ENCODE measurements at places on chromosomes 2 and 18.

- DNase-seq = no peak
Measured at GRCh38 chr2:240655931-240656886, 26.5 kb downstream of the AQP12B start.

DNA sequence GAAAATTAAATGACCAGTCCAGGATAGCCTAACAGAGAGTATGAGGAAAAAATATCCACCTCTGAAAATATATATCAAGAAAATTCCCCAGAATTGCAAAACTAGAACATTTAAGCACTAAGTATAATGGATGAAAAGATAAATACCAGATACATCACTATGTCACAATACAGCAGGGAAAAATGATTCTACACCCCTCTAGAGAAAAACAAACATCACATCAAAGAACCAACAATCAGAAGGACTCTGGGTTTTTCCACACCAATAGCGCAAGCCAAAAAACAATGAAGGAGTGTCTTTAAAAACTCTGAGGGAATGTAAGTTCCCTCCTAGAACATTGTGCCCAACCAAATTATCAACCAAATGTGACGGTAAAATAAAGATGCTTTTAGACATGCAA lies 13.7 kb downstream of the BUB1 start:
- no peak for DNase-seq

DNA sequence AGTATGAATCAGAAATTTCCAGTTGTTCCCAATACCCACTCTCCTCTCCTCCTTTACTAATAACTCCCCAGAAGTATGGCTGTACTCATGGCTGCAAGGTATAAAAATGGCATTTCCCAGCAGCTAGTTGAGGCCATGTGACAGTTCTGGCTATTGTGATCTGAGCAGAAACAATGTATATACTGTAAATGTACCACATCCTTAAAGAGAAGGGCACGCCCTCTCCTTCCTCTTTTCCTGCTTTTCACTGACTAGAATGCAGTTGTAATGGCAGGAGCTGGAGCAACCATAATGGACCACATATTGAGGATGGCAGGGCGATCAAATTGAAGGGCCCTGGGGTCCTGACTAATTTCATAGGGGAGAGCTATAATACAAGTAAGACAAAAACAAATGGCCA lies 211.2 kb downstream of the TNS1 start:
- DNase-seq = no peak

DNA sequence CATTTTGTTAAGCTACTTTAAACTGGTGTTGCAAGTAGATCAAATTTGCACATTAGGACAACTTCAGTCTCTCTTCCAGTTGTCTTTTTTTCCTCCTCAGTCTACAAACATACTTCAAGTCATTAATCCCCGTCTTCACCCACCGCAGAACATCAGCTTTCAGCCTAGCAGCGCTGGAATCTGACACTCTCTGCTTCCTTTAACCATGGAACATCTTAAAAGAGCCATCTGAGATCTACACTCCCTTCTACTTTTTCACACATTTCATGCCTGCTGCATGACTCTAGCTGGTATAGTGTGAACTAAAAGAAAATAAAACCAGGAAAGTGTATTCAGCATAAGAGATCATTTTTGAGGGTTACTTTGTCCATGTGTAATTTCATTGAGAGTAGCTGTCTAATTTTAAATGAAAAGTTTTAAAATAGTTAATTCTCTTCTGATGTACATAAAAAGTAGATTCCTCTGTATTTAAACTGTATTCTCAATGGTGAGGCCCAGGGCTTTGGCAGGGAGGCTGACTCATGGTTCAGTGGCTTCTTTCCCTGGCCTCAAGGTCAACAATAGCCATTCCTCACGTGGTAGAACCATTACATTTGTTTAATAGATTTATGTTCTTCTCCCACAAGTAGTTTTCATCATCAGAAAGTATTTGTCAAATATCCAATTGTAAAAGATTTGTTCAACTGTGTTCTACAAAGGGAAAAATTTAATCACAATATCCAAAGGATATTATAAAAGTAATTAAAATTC lies 16.5 kb downstream of the SGPP2 start:
- no peak for DNase-seq

- DNase-seq = no peak
Measured at GRCh38 chr2:179569831-179570233, 291.6 kb downstream of the ZNF385B start.

GRCh38 chr2:232540441-232541041 lies 1.0 kb downstream of the CHRNG start:
- no peak for DNase-seq

DNA sequence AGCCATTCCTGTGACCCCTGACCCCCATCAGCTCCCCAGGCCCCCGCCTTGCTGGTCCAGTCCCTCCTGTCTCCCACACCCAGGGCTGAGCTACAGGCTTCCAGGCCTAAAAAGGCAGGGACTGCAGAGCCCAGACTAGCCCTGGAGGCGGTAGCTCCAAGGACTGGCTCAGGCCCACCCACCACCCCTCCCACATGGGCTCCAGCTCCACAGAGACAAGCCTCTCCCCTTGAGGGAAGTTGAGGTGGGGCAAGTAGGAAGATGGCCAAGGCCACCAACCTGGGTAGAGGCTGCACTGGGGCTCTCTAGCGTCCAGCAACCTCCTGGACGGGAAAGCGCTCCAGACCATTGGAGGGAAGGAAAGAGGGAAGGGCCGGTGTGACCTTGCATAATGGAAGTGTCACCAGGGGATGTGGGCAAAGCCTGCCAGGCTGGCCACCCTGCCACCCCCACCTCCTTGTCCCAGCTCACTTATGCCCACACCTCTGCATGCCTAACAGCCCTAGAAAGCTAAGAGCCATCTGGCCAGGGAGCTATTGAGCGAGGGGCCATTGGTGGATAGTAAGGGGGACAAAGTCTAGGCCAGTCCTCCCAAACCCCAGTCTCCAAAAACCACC lies 63.1 kb downstream of the TNS1 start:
- no peak for DNase-seq

DNA sequence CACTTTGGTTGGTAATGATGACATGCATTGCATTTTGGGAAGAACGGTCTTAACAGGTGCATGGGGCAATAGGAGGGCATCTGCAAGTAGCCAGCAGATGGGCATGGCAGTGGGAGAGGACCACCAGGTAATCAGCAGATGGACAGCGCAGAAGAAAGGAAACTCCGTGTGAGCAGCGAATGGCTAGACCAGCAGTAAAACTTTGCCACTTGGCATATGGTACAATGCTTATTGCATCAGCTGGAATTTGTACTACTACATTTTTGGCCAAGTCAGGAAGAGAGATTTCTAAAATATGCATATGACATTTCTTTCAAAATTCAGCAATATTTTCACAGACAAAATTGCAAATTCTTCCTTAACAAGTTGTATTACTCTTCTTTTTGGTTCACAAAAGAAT lies 768.5 kb downstream of the LRP1B start:
- no peak for DNase-seq

- peak; percentile 70 for DNase-seq
Measured at GRCh38 chr2:237512774-237513466, 25.9 kb downstream of the MLPH start.

- DNase-seq = peak; percentile 17
Measured at GRCh38 chr2:33598561-33599174, 431 bp downstream of the FAM98A start.

GRCh38 chr2:25566694-25567093 lies 106.7 kb downstream of the DTNB start:
- DNase-seq = no peak

GRCh38 chr2:207561386-207562080 lies 31.8 kb downstream of the CREB1 start:
- no peak for DNase-seq

DNA sequence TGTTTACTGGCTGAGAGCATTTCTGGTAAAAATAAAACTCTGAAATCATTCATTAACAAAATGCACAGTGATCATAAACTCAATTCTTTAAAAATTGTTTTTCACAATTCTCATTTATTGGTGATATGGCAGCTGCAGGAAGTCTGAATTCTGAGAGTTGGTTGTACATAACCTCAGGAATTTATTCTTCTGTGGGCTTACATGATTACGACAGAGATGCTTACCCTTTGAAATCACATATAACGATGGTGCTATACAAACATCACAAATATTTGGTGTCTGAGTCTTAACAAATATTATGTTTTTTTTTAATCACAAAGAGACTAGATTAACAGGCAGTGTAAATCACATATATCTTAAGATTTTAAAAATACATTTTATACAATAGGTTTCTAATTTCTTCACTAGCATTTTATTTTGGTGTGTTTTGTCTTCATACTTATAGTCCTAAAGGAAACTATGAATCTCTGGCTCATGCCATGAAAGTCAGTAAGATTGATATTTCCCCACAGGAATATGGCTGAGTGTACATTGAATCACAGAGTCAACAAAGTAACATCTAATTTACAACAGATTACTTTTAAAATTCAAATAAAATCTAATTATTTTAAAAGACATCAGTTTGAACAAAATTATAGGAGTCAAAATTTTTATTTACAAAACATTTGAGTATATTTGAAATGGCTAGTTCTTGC lies 318.8 kb upstream of the THUMPD2 start:
- no peak for DNase-seq

- peak; percentile 17 for DNase-seq
Measured at GRCh38 chr2:168758970-168759820, 43.2 kb upstream of the NOSTRIN start.

GRCh38 chr18:22188559-22189267 lies 19.3 kb downstream of the GATA6 start:
- DNase-seq = no peak

DNA sequence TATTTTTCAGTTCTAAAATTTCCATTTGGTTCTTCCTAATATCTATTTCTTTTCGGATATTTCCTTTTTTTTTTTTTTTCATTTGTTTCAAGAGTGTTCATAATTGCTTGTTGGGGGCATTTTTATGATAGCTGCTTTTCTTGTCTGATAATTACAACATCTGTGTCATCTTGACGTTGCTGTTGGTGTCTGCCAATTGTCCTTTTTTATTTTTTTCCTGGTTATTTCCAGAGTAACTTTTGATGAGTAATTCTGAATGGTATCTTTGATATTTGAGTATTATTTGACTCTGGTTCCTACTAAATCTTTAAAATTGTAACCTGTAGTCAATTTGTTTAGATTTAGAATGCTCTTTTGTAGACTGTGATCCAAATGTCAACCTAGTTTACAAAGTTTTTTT lies 51.3 kb upstream of the CHRNA1 start:
- no peak for DNase-seq

DNA sequence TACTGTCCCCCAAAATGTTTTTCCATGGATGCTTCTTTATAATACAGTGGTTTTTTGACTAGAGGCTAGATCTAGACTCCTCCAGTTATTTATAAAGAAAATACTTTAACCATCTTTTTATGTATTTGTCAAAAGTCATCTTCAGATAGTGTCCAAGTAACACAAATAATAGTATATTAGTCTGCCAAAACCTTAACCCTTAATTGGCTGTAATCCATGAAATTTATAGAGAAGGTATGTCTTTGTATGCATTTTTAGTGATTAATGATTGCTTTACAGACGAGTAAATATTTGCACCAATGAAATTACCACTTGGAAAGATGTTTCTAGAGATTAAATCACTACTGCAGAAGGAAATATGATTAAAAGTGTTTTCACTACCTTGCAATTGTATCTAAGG lies 451.8 kb upstream of the NRXN1 start:
- no peak for DNase-seq

DNA sequence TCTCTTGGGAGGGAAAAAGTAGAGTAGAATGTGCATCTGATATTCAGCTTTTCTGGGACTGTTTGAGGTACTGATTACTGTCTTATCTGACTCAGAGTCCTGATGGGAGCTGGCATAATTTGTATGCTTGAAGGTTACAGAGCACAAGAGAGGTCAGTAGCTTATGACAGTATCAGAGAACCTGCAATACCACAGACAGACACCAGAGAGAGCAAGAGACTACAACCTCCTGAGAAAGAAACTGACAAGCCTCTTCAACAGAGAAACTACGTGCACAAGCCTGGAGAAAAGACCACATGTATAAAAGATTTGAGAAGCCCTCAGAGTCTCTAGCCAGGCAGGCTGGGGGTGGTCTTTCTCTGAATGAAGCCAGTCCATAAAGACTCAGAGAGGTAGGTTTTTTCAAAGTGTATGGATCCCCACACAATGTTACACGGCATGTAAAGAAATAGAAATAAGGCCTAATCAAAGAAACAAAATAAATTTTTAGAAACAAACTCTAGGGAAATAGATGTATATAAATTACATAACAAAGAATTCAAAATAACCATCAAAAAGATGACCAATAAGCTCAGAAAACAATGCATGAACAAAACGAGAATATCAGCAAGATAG lies 568.3 kb downstream of the LRRTM4 start:
- no peak for DNase-seq

GRCh38 chr18:75698861-75699260 lies 271.4 kb upstream of the SMIM21 start:
- DNase-seq = no peak

- DNase-seq = no peak
Measured at GRCh38 chr2:190023860-190024259, 38.7 kb downstream of the MSTN start.

DNA sequence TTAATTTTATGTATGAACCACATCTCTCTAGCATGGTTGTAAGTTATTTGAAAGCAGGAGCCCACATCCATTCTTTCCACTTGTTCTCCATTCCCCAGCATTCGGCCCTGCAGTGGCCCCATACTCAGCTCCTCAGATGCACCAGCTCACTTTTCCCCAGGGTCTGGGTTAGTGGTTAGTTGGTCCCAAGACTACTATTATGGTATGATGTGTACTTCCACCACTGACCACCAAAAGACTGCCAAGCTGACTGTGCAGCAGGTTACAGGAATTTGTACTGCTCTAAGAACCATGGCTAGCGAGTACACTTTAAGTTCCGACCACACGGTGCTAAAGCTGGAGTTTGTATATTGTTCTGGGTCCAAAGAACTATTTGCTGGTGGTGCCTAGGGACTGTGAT lies 413.6 kb upstream of the TCF4 start:
- DNase-seq = no peak

- no peak for DNase-seq
Measured at GRCh38 chr18:55863876-55864275, 275.9 kb upstream of the TCF4 start.

DNA sequence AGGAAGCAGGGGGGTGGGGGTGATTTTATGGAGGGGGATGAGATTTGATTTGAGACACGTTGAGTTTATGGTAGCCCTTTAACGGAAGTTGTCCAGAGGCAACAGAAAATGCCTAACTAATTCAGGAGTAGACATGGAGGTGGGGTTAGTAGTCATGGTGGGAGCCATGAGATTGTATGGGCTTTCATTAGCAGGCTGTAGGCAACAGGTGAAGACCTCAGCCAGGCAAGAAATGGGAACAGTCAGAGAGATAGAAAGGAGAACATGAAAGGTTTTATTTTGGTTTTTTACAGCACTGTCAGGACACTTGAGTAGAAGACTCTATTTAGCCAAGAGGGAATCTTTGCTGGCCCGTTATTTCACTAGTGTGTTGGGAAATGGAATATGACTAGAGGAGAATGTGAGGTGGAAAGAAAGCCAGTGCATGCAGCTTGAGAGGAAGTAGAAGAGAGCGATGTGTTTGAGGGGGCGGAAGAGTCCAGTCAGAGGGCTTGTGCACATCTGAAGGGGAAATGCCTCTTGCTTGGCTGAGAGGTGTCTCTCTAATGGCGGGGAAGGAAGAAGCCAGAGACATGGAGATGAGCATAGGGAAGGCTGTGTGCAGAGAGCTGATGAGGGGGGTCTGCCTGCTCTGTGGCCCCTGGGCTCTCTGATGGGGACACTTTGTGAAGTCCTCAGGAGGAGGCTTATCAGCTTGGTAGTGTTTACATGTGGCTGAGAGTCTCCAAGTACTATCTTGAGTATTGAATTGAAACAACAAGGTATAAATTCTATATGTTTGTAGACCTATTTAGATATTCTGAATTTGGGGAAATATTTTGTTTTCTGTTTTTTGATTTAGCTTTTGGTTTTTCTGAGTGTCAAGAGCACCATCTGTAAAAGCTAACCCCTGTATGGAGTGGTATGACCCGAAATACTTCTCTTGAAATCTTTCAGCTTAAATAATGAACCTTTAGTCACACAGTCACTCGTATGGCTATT lies 66.9 kb upstream of the ITM2C start:
- DNase-seq = no peak
